Progenitor cell of endocrine pancreas (in vitro differentiated cells): ENCODE measurements at places on chromosomes 12 and 14. TPM values are rescaled to one million over a fixed set of nuclear protein-coding genes. Genes with fewer than 3 reads are reported as not detected.
A peak's percentile ranks its signal among the peaks of the same experiment; 100 is the strongest.

The LRFN5 gene
- 0.46 and 0.87 TPM in 2 replicates for total RNA-seq

The CBX5 gene
- 261 and 271 TPM in 2 replicates for total RNA-seq

The PLEKHH1 gene
- 119 and 127 TPM in 2 replicates for total RNA-seq

The PIWIL1 gene
- total RNA-seq = not detected in 2 replicates

The GARIN6 gene
- total RNA-seq = not detected in 2 replicates

The ESPL1 gene
- total RNA-seq = 24.3 and 27.1 TPM in 2 replicates

The RD3L gene
- total RNA-seq = not detected in 2 replicates

The RGS6 gene
- total RNA-seq = 4.7 and 5.1 TPM in 2 replicates

The PTPN6 gene
- 65.4 and 70.2 TPM in 2 replicates for total RNA-seq

The RESF1 gene
- total RNA-seq = 270 and 287 TPM in 2 replicates

DNA sequence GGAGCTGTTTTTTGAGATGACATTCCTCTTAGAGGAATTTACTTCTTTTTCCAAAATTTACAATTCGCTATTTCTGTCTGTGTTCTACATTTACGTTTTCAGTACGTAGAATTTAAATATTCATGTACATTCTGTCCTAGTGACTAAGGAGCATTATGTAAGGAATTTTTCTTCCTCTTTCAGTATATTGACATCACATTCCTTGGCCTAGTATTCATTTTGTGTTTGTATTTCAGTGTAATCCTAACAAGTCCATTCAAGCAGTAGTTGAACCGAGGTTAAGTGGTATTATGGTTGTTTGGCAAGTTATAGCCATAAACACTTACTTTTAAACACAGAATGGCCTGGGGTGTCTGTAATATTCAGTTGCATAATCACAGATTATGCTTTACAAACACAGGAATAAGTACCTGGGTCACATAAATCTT lies 465.2 kb downstream of the PCNX1 start:
- H3K27ac ChIP-seq = peak overlapping the region; percentile 28
- H3K4me3 ChIP-seq = no peak overlapping the region
- H3K27me3 ChIP-seq = no peaks in the 10 kb centered on the region
- no peak for DNase-seq
- peaks cover 4% of the 10 kb centered on the region for H3K4me1 ChIP-seq

- H3K36me3 ChIP-seq = no peaks in the 10 kb centered on the region
- no peak overlapping the region for H3K4me3 ChIP-seq
- H3K4me1 ChIP-seq = no peaks in the 10 kb centered on the region
- no peak for DNase-seq
- H3K27ac ChIP-seq = no peak overlapping the region
Observed at GRCh38 chr12:90794212-90794611, 160.8 kb downstream of the CCER1 start.

DNA sequence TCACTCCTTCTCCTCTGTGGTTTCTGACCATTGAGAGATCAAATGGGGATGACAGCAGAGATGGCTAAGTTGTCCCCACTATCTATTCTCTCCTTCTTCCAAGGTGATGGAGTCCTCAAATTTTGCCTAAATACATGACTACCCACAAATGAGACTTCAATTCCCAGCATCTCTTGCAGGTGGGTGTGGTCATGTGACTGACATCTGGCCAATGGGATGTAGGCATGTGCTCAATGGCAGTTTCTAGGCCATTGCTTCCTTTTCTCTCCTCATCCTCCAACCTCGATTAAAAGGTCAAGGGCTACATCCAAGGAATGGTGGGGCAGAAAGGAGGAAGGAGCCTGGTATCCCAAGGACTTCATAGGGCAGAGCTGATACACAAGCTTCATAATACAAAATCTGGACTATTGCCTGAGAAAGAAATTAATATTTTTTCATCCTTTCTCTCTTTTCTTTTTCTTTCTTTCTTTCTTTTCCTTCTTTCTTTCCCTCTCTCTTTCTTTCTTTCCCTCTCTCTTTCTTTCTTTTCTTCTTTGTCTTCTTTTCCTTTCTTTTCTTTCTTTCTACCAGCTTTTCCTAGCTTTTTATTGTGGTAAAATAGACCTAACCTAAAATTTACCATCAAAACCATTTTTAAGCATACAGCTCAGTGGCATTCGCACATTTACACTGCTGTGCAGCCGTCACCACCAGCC lies 100.9 kb upstream of the PRB2 start:
- H3K4me1 ChIP-seq = no peaks in the 10 kb centered on the region
- no peak overlapping the region for H3K27ac ChIP-seq
- no peak for DNase-seq
- peaks cover 68% of the 10 kb centered on the region for H3K27me3 ChIP-seq

- DNase-seq = no peak
- no peaks in the 10 kb centered on the region for H3K36me3 ChIP-seq
- H3K4me3 ChIP-seq = no peak overlapping the region
- no peak overlapping the region for H3K27ac ChIP-seq
- H3K27me3 ChIP-seq = no peaks in the 10 kb centered on the region
Observed at GRCh38 chr12:103848917-103849491, 8.0 kb upstream of the NT5DC3 start.

GRCh38 chr12:59843260-59843843 lies 247.5 kb downstream of the SLC16A7 start:
- H3K4me1 ChIP-seq = peaks cover 22% of the 10 kb centered on the region
- peaks cover 3% of the 10 kb centered on the region for H3K27me3 ChIP-seq
- no peak for DNase-seq
- H3K27ac ChIP-seq = peak overlapping the region; percentile 44
- no peaks in the 10 kb centered on the region for H3K36me3 ChIP-seq

DNA sequence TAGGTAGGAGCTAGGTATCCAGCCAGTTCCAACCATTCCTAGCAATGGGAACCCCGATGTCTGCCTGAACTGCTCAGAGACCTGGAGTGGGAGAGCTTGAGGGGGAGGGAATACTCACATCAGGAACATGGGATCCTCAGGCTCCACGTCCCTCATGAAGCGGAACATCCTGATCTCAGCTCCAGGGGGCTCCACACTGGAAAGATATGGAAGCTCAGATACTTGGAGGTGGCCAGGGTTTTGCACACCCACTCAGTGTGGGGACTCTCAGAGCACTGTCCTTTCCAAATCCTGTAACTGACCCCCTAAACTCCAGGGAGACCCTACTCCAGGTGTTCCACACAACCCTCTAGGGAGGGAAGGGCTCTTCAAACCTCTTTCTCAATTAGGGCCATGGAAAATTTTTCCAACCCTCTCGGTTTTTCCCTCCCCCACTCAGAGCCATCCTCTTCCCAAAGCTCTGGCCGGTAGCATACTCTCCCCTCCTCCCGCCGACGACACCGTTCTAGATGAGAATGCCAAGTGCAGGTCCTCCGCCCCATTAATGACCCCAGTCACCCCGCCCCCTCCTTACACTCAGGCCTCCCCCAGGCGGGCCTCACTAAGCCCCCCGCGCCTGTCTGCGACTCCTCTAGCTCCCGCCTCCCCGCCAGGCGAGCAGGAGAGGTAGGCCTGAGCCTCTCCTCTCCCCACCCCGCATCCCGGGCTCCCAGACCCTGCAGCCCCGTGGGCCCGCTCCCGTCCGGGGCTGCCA lies 597 bp downstream of the MLF2 start:
- peak overlapping the region; percentile 100 for H3K27ac ChIP-seq
- H3K36me3 ChIP-seq = peaks cover 28% of the 10 kb centered on the region
- DNase-seq = no peak
- H3K27me3 ChIP-seq = peaks cover 3% of the 10 kb centered on the region

- DNase-seq = no peak
- H3K4me3 ChIP-seq = no peak overlapping the region
- no peak overlapping the region for H3K27ac ChIP-seq
- H3K27me3 ChIP-seq = peaks cover 7% of the 10 kb centered on the region
Observed at GRCh38 chr14:68986926-68987652, 8.0 kb upstream of the ACTN1 start.

GRCh38 chr14:79018836-79019235 lies 848.7 kb downstream of the NRXN3 start:
- no peak overlapping the region for H3K27ac ChIP-seq
- H3K4me1 ChIP-seq = no peaks in the 10 kb centered on the region
- H3K4me3 ChIP-seq = no peak overlapping the region
- H3K27me3 ChIP-seq = no peaks in the 10 kb centered on the region

DNA sequence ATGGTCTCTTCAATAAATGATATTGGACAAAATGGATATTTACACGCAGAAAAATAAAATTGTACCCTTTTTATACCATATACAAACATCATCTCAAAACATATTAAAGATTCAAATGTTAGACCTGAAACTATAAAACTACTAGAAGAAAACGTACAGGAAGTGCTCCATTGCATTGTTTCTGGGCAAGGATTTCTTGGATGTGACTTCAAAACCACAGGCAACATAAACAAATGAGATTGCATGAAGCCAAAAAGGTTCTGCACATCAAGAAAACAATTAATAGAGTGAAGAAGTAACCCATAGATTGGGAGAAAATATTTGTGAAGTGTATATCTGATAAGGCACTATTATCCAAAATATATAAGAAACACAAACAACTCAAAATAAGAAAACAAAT lies 812.4 kb downstream of the NRXN3 start:
- H3K4me1 ChIP-seq = no peaks in the 10 kb centered on the region
- no peak overlapping the region for H3K27ac ChIP-seq
- no peak overlapping the region for H3K4me3 ChIP-seq
- DNase-seq = no peak
- H3K27me3 ChIP-seq = peaks cover 3% of the 10 kb centered on the region

GRCh38 chr14:101723061-101723595 lies 38.4 kb upstream of the PPP2R5C start:
- peaks cover 19% of the 10 kb centered on the region for H3K27me3 ChIP-seq
- no peak overlapping the region for H3K27ac ChIP-seq
- H3K4me1 ChIP-seq = no peaks in the 10 kb centered on the region
- no peak for DNase-seq

DNA sequence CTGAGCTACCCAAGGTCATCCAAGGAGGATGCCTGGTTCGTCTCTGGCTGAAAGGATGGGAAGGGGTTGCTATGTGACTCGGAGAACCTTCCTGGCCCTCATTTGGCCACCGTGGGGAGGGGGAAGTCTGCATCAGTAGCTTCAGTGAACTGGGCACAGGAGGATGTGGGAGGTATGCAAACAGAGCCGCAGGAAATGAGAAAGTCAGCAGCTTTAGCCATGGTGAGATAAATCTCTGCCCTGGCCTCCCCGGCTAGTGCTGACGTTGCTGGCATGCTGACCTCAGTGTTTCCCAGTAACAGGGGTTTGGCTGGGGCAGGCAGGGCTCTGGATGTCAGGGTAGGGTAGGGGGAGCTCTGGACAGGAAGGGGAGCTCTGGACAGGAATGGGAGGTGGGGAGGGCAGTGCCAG lies 2.3 kb upstream of the CEBPE start:
- H3K36me3 ChIP-seq = no peaks in the 10 kb centered on the region
- no peak for DNase-seq
- H3K4me1 ChIP-seq = peaks cover 8% of the 10 kb centered on the region
- peaks cover 8% of the 10 kb centered on the region for H3K27me3 ChIP-seq
- H3K27ac ChIP-seq = peak overlapping the region; percentile 68
- H3K4me3 ChIP-seq = no peak overlapping the region

DNA sequence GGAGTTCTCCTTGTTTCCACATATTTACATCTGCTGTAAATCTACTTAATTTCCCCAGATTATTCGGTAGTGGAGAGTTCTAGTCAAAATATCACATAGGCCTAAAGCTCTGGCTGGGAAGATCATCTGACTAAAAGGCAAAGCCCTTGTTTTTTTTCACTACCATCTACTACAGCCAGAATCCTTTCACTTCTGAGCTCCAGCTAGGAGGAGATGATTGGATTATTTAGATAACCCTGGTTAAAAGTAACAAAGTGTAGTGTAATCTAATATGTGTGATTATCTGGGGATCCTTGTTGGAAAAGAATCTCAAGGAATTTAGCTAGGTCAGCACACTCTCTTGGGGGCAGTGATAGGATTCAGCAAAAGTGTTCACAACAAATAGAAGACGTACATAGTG lies 125.4 kb downstream of the DYRK2 start:
- DNase-seq = no peak
- H3K27me3 ChIP-seq = no peaks in the 10 kb centered on the region
- no peak overlapping the region for H3K27ac ChIP-seq
- H3K4me3 ChIP-seq = no peak overlapping the region
- peaks cover 17% of the 10 kb centered on the region for H3K4me1 ChIP-seq
